HFFc6 (cell line): ENCODE measurements at places on chromosomes 2 and 18.

- DNase-seq: peak; percentile 77
Measured at GRCh38 chr18:68275616-68276015, 439.3 kb downstream of the TMX3 start.

DNA sequence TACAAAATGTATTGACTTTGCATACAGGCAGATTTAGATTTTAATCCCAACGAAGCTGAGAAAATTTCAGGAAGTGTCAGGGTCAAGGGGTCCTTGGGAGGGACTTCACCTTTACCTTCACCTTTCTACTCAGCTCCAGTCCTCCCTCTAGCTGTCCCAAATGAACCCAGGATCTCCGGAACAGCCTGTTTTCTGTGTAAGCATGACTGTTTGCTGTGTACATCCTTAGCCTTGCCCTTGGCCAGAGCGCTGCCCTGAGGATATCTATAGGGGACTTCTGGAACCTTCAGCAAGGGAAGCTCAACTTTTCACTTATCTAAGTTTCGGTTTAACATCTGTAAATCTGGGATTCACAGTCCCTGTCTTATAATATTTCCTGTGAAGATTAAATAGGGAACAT is 246.8 kb upstream of the ST6GAL2 start:
- DNase-seq: no peak

DNA sequence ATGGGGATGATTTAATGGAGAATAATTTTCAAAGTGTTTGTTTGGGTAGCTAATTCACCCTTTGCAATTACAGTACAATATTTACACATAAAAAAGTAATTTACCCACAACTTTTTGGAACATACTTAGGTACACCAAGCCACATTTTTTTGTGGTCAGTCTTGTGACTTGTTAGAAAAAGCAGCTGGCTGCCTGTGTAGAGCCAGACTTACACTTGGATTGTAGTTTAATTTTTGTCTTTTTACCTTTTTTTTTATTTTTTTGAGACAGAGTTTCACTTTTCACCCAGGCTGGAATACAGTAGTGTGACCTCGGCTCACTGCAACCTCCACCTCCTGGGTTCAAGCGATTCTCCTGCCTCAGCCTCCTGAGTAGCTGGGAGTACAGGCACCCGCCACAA is 45.4 kb downstream of the RALBP1 start:
- no peak for DNase-seq

- DNase-seq: peak; percentile 100
Measured at GRCh38 chr2:63588385-63589147, at the start of the genes MDH1 and WDPCP. Gene MDH1, plus strand, starts transcription at chr2:63588963. Its CDS starts 81 bp downstream, at chr2:63589044. Gene WDPCP, minus strand, starts transcription at chr2:63588477. Its CDS starts 206 bp downstream, at chr2:63588271.

DNA sequence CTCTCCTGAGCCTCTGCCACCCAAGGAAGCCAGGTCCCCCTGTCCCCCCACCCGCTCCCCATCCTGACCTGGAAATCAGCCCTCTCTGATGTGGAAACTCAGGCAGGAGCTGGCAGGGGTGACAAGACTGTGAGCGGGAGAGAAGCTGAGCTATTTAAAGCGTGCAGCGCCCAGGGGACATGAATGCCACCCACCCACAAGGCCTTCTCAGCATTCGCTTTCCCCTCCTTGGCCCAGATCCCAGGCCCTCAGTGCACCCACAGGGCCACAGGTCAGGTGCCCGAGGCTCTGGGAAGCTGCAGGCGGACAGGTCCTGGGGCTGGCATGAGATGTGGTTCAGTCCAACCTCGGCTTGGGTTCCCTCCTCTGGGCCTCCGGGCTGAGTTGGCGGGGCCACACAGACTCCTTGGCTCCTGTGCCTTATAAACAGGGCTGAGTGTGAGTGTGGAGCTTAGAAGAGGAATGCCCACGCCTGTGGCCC is 168.3 kb downstream of the SMAD7 start:
- DNase-seq: peak; percentile 41

DNA sequence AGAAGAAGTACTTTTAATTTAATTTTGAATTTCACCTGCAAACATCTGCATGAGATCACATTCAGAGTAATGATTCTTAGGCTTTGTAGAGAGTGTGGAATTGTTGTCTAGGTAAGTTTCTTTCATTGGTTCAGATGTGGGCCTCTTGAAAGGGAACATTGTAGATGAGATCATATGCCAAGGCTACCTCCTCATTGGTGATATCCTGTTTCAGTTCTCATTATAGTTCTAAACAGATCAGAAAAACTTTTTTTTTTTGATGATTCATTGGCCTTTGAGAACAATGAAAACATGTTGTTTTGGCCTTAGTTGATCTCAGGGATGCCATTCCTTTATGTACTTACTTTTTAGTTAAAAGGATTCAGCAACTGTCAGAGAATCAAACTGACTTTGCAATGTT is 44.5 kb downstream of the EML6 start:
- DNase-seq: peak; percentile 62

DNA sequence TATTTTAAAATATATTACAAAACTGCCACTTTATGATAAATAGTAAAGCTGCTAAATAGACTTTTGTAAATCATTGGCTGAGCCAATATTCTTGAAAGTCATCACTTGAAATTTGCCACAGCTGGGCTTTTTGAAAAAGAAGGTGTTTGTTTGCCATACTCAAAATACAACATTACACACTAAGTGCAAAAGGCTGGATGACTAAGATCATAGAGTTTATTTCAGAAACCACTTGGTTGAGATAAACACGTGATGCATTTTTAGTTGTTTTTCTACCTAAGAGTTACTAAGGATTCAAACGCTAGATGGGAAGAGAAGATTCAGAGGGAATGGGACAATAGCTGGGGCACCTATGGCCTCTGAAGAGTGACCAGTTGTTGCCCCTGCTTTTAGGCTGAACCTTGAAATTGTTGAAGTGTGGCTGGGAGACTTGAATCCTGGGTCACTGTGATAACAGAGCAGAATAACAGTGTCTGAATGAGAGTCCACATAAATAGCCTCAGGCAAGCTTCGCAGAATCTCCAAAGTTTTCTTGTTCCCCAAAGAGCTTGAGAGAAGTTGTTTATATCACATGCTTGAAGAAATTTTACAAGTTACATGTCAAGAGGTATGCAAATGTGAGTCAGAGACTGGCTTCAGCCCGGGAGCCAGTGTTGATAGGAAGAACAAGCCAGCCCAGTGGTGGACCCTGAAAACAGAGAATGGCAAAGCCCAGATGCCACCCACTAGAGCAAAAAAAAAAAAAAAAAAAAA is 409.8 kb downstream of the GPD2 start:
- peak; percentile 21 for DNase-seq

GRCh38 chr2:100941646-100942240 is 60.3 kb upstream of the RPL31 start:
- DNase-seq: peak; percentile 32

- DNase-seq: peak; percentile 65
Measured at GRCh38 chr2:32478889-32479620, 122.2 kb downstream of the BIRC6 start.

- no peak for DNase-seq
Measured at GRCh38 chr2:31032475-31032874, 105.8 kb downstream of the GALNT14 start.

DNA sequence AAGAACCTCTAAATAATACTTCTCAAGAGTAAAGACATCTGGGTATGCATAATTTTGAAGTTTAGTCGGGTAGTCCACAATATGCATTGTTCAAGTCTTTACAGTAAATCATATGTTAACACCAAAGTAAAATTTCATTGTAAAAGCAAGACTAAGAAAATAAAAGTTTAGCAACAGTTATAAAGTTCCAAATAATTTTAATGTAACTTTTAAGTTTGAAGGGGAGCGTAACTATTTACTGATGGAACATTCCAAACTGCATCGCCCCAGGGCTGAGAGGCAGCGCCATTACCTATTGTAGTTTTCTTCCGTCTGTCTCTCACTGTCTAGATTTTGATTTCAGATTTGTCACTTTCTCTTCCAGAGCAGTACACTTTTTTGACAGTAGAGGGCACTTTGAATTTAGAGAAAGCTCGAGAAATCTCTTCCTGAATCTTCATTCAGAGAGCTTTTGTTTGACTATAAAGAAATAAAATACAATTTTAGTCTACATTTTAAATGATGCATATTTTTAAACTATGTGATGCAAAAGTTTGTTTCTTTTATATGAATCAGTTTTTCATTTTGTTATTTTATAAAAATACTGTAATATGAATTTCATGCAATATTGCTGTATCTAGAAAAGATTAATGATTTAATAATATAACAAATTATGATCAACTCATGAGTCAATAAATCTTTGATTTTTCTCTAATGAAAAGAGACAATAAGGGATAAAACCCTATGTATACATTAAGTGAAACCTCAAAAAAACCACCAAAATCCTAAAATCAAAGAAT is 389.8 kb downstream of the FIGN start:
- DNase-seq: peak; percentile 58
